Left ventricle myocardium superior (tissue), 1 donor: ENCODE measurements at places on chromosomes 3 and 15.

DNA sequence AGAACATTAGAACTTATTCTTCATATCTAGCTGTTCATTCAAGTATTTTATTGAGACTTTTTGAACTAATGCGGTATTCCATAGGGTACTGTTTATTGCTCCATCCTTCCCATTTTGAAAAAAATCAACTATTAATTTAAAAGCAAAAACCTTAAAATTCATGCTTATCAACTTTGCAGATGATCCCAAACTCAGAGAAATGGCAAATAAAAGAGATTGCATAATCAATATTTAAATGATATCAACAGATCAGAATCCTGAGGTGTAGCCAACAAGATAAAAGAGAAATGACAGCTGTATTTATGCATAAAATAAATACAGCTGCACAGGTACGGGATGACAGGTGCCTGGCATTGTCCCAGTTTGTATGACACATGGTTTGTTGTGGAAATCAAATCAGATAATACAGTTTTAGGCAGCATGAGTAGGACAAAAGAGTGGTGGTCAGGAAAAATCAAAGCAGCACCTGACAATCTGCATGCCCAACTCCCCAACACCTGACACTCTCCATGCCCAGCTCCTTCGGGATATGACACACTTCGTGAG, 42.4 kb upstream of the CMTM8 start:
- no peak for DNase-seq

GRCh38 chr3:77718311-77718710, 678.4 kb downstream of the ROBO2 start:
- DNase-seq: no peak

DNA sequence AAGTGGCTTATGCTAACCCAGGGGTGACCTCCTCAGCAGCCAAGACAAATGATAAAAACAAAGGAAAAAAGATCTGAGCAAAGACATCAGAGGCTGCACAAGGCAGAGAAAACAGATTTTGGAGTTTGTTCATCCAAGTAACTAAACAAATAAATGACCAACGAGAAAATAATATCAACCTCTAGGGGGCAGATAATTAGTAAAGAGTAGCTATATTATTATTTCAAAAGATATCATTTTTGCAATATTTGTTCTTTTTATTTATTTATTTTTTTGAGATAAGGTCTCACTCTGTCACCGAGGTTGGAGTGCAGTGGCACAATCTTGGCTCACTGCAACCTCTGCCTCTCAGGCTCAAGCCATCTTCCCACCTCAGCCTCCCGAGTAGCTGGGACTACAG, 101.8 kb downstream of the PCCB start:
- no peak for DNase-seq

- DNase-seq: no peak
Measured at GRCh38 chr3:128470134-128470899, 3.6 kb upstream of the DNAJB8 start.

DNA sequence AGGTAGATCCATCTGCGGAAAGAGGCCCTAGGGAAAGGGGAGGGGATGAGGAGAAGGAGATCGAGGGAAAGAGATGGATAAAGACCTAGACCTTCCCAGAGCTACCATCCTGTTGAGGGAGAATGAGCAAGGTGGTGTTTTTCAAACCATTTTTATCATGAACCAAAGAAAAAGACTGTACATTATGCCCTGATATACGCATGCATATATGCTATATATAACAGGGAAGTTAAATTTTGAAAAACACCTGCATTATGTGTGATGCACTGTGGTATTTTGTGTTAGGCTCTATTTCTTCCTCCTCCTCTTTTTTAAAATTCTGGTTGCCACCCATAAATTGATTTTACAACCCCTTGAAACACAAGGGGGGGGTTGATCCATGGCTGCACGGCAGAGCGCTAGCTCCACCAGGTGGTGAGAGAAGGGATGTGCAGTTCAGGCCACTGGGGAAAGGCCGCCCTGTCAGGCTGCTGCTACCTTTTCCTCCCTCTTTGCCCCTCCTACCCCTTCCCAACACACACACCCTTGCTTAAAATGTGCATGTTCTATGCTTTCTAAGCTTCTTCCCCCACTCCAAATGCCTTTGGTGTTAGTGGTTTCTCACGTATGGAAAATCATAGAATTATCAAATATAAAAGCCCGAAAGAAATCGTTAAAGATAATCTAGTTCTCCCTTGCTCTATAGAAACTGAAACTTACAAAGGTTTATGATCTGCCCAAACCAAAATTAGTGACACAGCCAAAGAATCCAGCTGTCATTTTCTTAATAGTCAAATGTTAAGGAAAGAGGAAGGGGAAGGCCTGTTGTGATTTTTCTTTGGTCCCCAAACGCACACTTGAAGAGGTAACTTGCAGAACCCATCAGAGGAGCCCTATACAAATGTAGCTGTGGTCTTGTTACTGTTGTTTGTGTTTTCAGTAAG, 262.0 kb upstream of the UMPS start:
- peak; percentile 49 for DNase-seq

DNA sequence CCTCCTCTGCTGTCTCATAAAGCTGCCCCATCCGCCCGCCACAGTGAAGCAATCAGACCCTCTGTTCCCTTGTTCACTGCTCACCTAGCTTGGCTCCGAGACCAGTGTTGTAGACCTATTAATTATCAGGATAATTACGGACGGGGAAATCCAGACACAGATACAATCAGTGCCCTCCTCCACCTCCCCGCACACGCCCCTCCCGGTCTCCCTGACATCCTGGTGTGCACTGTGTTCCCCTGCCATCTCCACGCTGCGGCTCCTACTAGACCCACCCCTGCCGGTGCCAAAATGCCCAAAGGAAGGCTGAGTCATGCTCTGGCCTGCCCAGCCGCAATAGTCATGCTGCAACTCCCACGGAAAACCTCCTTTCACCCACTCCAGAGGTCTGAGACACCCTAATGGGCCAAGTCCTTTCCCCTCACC, 277.3 kb upstream of the TLE3 start:
- DNase-seq: no peak

GRCh38 chr3:119858957-119859356, 77.1 kb downstream of the NR1I2 start:
- no peak for DNase-seq
